ENCODE measurements at places on chromosomes 2 and 18.
A peak's percentile ranks its signal among the peaks of the same experiment; 100 is the strongest.

GRCh38 chr2:143682436-143683055, 553.3 kb downstream of the ARHGAP15 start:
- no peak for DNase-seq

DNA sequence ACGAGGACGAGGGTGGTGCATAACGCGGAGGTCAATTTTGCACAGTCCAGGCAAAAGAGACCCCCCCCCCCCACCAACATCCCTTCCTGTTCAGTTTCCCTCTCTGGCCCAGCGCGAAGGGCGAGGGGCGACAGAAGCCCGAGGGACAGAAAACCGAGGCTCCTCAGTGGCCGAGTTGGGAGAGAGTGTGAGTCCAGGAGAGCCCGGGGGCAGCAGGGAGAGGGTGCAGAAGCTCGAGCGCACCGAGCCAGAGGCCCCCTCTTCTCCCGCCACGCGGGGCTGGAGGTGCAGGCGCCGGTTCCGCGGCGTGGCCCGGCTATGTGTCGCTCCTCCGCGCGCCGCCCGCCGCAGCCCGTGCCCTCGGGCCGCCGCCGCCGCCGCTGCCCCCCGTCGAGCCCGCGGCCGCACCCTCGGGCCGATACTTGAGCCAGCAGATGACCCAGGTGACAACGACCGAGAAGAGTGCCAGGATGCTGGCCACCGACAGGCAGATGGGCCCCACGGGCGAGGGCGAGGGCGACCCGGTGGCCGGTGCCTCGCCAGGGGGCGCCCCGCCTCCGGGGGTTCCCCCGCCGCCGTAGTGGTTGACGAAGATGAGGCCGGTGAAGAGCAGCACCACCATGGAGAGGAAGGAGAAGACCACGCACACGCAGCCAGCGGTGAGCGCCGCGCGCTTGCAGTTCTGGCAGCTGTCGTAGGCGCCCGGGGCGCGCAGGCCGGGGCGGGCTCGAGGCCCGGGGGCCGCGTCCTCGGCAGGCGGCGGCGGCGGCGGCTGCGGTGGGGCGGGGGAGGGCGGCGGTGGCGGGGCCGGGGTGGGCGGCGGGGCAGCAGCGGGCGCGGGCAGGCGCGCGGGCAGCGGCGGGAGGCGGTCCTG, 20.2 kb upstream of the PAX3 start:
- DNase-seq, result no peak

- DNase-seq, result no peak
Measured at GRCh38 chr18:35836932-35837331, 135.5 kb upstream of the RMP24 start.

DNA sequence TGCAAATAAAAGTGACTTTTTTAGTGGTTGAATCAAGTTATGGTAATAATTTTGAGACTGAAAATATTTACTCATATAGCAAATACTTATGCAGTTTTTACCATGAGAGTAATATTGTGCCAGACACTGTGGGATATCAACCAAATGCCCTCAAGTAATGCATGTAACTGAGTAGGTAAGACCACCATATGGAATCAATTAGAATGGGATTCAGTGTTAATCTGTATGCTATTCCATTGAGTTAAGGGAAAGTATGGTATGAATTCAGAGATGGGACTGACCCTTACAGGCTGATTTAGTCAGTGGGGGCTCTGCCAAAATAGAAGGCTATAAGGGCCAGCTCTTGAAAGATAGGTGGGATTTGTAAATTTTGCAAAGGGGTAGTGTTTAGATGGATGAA, 131.6 kb downstream of the CCDC85A start:
- no peak for DNase-seq

GRCh38 chr2:160294339-160294803, 94.3 kb upstream of the ITGB6 start:
- DNase-seq, result no peak

GRCh38 chr2:133591164-133591563, 22.9 kb upstream of the NCKAP5 start:
- no peak for DNase-seq

GRCh38 chr2:43139996-43140621, 86.3 kb downstream of the ZFP36L2 start:
- no peak for DNase-seq

- DNase-seq, result no peak
Measured at GRCh38 chr2:64626963-64627760, 26.6 kb downstream of the SERTAD2 start.

GRCh38 chr2:2590141-2590540, 259.1 kb upstream of the MYT1L start:
- DNase-seq, result no peak

DNA sequence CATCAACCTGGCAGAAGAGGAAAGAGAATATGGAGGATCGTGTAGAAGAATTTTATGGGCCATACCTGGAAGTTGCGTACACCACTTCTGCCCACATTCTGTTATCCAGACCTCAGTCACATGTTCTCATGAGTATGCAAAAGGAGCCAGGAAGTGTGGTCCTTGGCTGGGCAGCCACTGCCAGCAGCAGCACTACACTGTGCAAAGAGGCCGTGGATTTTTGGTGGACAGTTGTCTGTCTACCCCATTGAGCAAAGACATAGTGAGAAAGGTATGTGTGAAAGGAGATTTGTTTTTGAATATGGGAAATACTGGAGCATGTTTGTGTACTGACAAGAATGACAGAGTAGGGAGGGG, 68.1 kb downstream of the SDC1 start:
- DNase-seq, result no peak

DNA sequence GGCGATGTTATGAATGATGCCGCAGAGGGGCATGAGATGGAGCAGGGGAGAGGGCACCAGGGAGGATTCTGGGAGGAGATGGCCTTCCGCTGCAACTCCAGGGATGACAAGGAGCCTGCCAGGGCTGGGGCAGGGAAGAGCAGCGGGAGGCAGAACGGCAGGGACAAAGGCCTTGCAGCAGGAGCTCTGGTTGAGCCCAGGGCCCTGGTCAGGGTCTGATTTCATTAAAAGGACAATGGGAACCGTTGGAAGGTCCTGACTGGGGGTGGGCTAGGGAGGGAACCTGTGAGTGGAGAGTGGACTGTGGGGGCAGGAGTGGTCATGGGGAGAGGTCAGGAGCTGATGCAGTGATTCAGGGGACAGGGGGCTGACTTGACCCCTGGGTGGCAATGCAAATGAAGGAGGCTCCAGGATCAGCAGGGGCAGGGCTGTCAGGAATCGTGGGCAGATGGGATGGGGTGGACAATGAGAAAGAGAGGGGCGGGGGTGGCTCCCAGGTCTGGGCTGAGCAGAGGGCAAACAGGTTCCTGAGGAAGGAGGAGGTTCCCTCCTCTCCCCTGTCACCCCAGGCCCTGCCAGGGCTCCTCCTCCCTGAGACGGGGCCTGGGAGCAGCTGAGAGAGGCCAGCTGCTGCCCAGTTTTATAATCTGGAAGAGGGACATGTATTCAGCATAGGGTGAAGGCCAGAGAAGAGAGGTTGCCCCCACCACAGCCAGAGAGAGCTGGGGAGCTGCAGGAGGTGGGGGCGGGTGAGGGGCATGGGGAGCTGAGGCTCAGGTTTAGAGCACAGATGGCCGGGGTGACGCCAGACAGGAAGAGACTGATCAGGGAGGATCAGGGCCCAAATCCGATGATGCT, 7.3 kb upstream of the DUSP2 start:
- DNase-seq, result no peak

DNA sequence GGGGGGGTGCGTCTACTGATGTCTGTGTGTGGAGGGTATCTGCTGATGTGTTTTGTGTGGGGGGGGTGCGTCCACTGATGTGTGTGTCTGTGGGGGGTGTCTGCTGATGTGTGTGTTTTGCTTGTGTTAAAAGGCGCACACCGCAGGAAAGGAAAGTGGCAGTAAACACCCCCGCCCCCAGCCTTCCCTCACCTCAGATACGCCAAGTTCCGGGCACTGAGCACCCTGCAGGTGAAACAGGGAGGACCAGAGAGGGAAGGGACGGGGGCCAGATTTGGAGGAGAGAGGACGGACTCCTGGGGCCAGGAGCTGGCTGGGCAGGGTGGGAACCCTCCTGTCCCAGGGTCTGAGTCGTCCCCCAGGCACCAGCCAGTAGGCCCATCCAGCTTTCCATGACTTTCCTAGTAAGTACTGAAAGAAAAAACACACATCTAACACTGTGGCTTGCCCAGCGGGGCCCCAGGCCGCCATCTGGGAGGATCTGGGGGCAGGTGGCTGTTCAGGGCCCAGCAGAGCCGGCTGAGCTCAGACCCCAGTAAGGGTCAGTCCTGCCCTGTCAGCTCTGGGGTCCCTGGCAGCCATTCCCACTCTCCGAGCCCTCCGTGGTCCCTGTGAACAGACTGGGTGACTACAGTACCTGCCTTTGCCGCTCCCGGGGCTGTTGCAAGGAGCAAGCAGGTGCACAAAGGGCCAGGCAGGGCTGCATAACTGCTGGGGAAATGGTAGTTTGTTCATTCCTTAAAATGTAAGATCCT, 126.9 kb downstream of the NFATC1 start:
- no peak for DNase-seq

DNA sequence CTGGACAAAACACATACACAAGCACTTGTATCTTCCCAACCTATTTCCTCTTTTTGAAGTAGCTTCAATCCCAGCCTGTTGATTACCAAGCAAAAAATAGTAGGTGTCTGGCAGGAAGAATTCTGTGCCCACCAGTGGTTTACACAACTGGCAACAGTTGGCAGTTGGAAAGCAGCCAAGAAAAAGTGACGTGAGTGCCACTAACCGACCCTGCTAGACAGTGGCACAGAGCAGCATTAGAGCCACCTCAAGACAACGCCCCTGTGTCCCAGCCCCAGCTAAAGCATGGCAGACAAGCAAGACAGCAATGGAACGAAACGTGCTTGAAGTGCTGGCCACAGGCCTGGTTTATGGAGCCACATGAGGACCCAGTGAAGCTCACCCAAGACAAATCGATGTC, 379.6 kb downstream of the FBXO15 start:
- DNase-seq, result no peak

- DNase-seq, result peak; percentile 16
Measured at GRCh38 chr2:97673182-97673914, 3.8 kb downstream of the C2orf92 start.

DNA sequence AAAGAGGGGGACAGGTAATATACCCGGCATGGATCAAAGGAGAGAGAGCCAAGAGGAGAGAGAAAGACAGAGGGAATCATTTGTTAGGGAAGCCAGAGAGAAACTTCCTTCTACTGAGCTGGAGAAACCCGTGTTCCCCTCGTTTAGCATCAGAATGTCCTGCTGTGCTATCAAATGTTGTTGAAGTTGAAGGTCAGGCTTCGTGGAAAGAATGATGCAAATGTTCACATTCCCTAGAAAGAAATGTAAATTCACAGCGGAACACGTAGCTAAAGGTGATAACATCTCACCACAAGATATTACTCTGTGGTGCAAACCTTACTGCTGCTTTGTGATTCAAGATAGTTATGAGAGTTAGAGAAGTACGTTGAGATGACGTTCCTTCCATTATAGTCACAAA, 258.1 kb downstream of the LNPK start:
- DNase-seq, result no peak

DNA sequence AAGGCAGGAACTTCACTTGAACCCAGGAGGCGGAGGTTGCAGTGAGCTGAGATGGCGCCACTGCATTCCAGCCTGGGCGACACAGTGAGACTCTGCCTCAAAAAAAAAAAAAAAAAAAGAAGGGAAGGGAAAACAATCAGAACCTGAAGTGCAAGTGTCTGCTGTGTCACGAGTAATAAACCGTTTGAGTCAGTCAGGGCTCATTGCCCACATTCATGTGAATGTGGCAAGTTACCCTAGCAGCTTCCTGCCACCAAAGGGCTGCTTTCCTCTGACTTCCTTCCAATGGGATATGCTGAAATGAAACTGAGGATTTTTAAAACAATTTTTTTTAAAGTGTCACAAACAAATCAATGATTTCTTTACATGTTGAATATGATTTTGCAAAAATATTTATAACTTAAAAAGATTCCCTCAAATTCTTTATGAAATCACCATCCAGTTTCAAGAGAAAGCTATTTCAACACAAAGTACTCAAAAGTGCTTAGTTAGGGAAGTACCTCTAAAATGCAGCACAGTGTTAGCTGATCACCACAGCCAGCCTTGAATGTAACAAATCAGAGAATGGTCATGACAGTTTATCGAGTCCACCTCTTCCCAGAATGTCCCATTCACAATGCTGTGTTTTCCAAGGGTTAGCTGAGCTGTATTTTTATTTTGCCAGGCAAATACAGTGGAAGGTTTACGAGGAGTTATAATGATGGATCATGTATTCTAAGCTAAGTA, 36.4 kb downstream of the WDSUB1 start:
- DNase-seq, result peak; percentile 15

- DNase-seq, result peak; percentile 7
Measured at GRCh38 chr18:58180738-58181353, 136.8 kb downstream of the NEDD4L start.

- no peak for DNase-seq
Measured at GRCh38 chr2:2286592-2286991, 44.5 kb downstream of the MYT1L start.

- DNase-seq, result no peak
Measured at GRCh38 chr18:51739044-51739666, 541.7 kb upstream of the MEX3C start.

DNA sequence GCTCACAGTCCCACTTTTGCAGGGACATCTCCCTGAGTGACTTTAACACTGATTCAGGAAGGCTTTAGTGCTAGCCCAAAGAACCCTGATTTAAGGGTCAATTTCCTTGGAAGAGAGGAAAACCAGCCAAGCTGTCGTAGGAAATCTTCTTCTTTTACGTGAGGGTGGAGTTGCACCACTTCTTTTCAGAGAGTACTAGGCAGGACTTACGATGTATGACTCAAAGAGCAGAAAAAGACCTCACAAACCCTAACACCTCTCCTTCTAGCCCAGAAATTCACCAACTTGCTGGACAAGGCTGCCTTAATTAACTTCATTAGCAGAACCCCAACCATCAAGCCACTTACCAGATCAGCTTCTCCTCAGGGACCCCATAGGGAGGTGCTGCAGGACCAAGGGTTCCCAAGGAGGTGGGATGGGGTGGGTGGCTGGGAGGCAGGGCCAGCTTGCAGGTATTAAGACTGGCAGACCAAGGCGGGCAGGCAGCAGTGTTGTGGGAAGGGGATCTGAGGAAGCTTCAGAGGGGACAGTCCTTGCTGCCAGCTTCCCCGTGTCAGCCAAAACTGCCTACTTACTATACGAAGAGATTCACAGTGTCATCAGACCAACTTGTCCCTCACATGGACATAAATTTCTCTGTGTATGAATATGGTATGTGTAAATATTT, 6.7 kb downstream of the SERPINB2 start:
- no peak for DNase-seq

- no peak for DNase-seq
Measured at GRCh38 chr2:118808429-118808809, 39.0 kb downstream of the EN1 start.

GRCh38 chr2:48514348-48515003, 15.5 kb upstream of the STON1 start:
- DNase-seq, result no peak

DNA sequence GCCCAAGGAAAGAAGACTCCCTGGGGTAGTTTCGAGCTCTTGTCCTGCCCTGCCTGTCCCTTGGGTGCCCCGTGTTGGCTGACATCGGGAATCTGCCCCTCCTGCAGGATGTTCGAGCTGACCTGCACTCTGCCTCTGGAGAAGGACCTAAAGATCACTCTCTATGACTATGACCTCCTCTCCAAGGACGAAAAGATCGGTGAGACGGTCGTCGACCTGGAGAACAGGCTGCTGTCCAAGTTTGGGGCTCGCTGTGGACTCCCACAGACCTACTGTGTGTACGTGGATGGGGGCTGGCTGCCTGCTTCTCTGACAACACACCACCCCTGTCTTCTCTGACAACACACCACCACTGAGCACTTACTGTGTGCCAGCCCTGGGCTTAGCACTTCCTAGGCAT, 210.8 kb downstream of the DYSF start:
- no peak for DNase-seq

Measured in NK-92 treated with Interleukin-12 subunit alpha and Interleukin-12 subunit beta, amount 100 ng/mL, for 24 hours (cell line).